ENCODE measurements at places on chromosomes 13 and 19. TPM values are rescaled to one million over a fixed set of nuclear protein-coding genes. Genes with fewer than 3 reads are reported as not detected.
A peak's percentile ranks its signal among the peaks of the same experiment; 100 is the strongest.

Gene TTC9B
- total RNA-seq: not detected

Gene ASF1B
- total RNA-seq: 1.6 TPM

Gene IZUMO4
- 3.4 TPM for total RNA-seq

DNA sequence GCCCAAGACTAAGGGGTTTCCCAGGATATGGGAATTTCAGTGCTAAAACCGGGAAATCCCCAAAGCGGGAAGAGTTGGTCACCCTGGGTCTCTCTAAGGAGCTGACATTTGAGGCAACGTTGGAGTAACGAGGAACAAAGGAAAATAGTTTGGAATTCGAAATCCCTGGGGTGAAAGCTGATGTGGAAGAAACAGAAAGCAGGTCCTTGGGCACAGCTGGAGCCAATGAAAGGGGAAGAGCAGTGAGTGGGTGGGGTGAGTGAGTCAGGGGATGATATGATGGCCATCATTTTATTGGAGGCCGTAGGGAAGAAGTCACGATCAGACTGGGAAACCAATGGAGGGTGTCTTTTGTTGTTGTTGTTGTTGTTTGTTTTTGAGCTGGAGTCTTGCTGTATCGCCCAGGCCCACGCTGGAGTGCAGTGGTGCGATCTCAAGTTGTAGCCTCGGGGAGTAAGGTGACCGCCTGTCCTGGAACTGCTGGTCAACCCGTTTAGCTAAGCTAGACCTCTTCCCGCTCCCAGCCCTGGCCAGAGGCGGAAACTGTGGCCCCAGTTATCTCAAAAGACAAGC, 3.4 kb upstream of the RFX2 start:
- H3K27ac ChIP-seq: no peak overlapping the region
- no peak for DNase-seq
- H3K36me3 ChIP-seq: no peaks in the 10 kb centered on the region
- no peaks in the 10 kb centered on the region for H3K27me3 ChIP-seq

DNA sequence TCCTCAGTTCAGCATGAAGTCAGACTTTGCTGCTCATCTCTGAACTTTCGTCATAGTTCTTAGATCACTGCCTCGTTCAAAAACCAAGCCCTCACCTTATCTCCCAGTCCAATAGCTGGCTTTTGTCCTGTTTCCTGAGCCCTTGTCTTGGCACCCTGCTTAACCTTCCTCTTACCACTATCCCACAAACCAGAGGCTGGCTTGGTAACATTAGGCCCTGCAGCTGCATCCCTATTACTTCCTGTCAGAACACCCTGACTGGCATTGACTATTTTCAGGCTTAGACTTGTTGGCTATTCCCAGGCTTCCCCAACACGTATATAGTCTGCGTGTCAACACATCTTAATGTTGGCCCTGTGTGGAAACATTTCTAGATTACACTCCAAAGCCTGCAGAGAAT, 172.4 kb downstream of the VWA8 start:
- no peak overlapping the region for H3K4me3 ChIP-seq
- H3K36me3 ChIP-seq: no peaks in the 10 kb centered on the region
- DNase-seq: no peak
- no peaks in the 10 kb centered on the region for H3K27me3 ChIP-seq

- H3K36me3 ChIP-seq: no peaks in the 10 kb centered on the region
- no peak overlapping the region for H3K27ac ChIP-seq
- no peak overlapping the region for H3K4me3 ChIP-seq
- peaks cover 7% of the 10 kb centered on the region for H3K4me1 ChIP-seq
Measured at GRCh38 chr13:75723901-75724300, 87.8 kb downstream of the LMO7 start.

DNA sequence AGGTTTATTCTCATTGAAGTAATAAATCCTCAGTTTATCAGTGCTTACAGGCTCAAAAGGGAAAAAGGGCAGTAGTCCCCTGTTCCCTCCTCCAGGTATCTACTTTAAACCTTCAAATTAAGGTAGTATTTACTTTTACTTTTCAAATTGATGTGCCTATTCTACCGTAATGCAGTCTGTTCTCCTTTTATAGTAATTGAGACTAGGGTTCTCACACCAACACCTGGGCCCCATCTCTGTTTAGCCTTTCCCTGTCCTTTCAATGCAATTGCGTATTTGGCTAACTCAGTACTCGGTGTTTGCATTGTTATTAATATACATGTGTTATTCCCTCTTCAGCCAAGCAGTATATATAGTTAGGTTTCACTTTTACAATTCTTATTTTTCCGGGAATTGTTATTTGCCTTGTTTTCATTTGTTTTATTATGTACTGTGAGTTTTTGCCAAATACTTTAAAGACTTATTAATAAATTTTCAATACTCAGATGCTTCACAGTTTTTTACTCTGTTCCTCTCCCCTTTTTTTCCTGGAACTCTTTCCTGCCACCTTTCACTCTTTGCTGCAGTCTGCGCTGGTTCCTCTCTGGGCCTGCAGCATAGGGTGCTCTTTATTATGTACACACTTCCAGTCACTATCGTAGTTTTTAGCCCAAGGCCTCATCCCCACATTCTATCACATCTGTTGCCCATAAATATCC, 30.3 kb downstream of the USPL1 start:
- H3K27me3 ChIP-seq: no peaks in the 10 kb centered on the region
- H3K36me3 ChIP-seq: peaks cover 4% of the 10 kb centered on the region
- no peak overlapping the region for H3K4me3 ChIP-seq
- H3K4me1 ChIP-seq: peaks cover 19% of the 10 kb centered on the region
- no peak overlapping the region for H3K27ac ChIP-seq

DNA sequence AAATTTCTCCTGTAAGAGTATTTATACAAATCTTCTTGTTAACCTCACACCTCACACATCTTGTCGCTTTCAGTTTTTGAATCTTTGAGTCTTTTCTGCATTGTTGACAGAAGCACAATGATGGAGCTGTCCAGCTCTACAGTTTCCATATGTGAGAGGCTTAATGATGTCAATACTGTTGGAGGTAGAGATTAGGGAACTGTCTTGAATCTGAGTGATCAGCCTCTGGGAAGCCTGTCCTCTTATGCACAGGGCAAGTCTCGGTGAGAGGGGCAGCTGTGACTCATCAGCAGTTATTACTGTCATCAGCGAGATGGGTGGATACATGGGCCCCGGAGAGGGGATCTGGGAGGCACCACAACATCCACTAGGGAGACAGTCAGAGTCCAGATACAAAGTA, 4.6 kb upstream of the ITGBL1 start:
- no peaks in the 10 kb centered on the region for H3K27me3 ChIP-seq
- no peaks in the 10 kb centered on the region for H3K36me3 ChIP-seq
- no peak overlapping the region for H3K27ac ChIP-seq
- DNase-seq: no peak

DNA sequence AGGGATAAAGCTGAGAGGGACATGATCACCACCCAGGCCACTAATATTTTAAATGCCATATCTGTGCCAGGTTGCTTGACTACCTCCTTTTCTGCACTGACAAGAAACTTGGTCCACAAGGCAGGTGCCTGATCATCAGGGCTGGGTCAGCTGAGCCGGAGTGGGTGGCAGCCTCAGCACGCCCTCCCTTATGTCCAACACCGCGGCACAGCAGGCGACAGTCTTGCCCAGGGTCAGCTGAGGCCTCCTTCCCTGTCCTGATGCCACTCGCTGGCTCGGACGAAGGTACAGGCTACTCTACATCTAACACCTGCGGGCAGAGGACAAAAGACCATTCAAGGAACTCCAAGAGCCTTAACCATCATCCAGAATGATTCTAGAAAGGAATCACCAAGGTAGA, 16.9 kb downstream of the ZC3H4 start:
- H3K4me1 ChIP-seq: peaks cover 73% of the 10 kb centered on the region
- peak; percentile 52 for DNase-seq
- no peak overlapping the region for H3K4me3 ChIP-seq

DNA sequence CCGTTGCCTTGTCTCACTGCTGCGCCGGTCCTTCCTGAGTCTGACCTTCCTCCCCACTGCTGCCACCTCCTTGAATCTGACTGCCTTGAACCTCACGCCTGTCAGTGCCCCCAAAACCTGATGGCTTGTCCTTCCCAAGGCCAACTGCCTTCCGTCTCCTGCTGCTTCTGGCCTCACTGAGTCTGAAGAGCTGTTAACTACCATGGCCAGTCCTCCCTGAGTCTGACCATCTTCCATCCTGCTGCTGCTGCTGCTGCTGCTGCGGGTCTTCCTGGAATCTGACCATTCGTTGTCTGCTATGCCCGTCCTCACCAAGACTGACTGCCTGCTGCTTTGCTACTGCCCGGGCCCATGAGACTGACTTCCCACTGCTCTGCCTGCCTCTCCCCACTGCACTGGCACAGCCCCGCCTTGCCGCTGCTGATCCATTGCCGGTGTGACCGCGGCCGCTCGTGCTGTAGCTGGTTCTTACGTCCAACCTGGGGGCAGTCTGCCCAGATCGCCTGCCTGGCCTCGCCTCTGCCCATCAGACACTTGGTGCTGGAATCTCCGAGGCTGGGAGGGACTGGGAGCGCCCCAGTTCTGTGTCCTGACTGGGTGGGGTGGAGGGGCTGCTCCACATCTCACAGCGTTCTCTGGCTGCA, 2.9 kb upstream of the RCN3 start:
- no peak overlapping the region for H3K4me3 ChIP-seq
- DNase-seq: no peak
- no peaks in the 10 kb centered on the region for H3K36me3 ChIP-seq
- H3K4me1 ChIP-seq: peaks cover 9% of the 10 kb centered on the region
